ENCODE measurements at places on chromosomes 4 and X.

- DNase-seq, result no peak
Observed at GRCh38 chr4:86670756-86671155, 76.6 kb downstream of the PTPN13 start.

- DNase-seq, result no peak
Observed at GRCh38 chr4:109174224-109174953, 128.1 kb downstream of the COL25A1 start.

DNA sequence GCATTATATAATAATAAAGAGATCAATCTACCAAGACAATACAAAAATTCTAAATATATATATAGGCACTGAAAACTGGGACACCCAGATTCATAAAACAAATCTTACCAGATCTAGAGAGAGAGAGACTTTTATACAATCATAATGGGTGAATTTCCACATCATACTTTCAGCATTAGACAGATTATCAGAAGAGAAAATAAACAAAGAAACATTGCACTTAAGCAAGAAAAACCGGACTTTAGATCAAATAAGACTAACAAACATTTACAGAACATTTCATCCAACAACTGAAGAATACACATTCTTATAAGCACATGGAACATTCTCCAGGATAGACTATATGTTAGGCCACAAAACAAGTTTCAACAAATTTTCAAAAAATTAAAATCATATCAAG is 245.1 kb downstream of the INPP4B start:
- no peak for DNase-seq

- no peak for DNase-seq
Observed at GRCh38 chr4:154618708-154619315, 6.4 kb upstream of the FGG start.

GRCh38 chr4:81664079-81664478 is 192.4 kb upstream of the RASGEF1B start:
- DNase-seq, result no peak
